ENCODE measurements at places on chromosomes 7 and 10.

DNA sequence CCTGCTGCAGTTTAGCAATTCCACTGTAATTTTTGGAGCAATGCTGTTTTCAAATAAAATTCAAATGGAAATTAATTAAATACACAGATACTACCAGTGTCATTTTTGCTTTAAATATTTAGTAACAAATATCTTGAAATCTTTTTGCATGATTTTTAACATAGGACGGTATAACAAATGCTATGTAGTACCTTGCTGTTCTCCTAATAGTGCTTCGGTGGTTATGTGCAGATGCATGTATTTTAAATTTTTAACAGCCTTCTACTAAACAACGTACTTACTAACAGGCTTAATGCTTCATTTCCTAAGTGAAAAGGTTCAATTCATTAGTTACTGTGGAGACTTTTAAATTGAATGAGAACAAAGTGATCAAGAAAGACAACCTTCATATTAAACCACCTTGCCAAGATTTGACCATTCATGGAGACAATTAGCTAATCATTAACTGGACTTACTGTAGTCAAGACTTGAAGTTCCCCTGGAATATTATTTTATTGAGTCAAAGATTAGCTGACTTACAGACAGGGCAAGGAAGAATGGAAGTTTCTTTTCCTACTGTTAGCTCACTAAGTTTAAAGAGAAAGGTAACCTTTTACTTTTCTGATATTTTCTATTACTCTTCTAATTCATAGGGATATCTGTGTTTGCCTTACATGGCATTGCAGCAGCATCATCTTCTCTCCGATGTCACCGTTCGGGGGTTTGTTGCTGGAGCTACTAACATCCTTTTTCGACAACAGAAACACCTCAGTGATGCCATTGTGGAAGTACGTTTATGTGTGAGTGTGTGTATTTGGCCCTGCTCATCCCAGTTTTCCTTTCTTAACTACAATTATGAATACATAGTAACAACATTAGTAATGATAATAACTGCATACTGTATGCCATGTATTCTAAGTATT is 74.3 kb downstream of the AVL9 start:
- no peak for DNase-seq

DNA sequence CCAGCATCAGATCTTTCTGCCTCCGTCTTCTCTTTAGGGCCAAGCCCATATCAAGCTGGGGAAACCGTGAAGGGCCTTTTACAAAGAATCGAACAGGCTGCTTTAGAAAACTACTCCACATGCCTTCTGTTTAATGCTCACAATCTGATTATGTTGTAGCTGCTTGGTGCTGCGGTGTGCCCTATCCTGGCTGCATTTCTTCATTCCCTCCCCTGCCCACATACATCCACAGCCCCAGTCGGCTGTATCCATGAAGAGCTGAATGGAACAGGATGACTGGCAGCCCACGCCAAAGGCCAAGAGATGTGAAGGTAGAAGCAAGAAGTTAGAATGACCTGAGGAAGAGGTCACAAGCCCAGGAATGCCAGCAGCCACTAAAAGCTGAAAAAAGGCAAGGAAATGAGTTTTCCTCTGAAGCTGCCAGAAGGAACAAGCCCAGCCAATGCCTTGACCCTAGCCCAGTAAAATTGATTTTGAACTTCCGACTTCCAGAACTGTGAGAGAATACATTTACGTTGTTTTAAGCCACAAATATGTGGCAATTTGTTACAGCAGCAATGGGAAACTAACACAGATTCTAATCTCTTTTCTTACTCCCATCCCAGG is 22.2 kb downstream of the TAS2R41 start:
- no peak for DNase-seq

DNA sequence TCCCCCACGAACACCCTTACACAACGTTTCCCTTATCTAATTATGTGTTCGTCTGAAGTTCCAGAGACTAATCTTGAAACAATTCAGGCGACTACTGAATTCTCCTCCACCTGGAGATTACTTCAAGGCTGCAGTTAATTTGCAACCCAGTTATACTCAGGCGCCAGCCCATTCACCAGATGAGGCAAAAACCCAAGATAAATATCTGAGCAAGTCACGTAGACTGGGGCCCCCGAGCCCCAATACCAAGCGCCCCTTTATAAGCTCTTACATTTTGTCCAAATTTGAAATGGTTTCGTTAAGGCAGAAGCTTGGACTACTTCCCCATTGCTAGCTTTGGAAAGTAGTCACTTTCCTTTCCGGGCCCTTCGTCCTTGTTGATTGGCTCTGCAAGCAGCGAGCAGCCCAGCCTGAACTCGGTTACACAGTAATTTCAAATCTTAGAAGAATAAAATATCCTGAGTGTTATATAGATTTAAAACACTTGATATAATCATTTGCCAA is 1.2 kb downstream of the TPK1 start:
- no peak for DNase-seq

- DNase-seq: no peak
These were observed 324.5 kb downstream of the GFRA1 start for GRCh38 chr10:115948465-115948864.

GRCh38 chr10:49361735-49362568 is 33.9 kb downstream of the DRGX start:
- no peak for DNase-seq

GRCh38 chr7:31488562-31489203 is 25.2 kb upstream of the ITPRID1 start:
- DNase-seq: no peak

DNA sequence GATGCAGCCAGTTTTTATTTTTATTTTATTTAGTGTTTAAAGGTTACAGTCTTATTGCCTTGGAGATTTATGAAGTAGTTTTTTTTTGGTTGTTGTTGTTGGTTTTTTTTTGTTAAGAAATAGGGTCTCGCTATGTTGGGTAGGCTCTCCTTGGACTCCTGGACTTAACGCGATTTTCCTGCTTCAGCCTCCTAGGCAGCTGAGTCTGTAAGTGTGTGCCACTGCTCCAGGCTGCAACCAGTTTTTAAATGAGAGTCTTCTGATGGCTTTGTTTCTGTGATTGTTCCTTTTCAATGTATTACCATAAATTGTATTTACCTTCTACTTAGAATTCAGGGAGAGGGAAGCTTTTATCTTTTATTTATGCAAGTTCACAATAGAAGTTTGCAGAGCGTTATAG is 62.8 kb downstream of the BICC1 start:
- no peak for DNase-seq
